ENCODE measurements at places on chromosomes 1 and 21.

GRCh38 chr1:202818819-202819218 lies 8.1 kb downstream of the PCAT6 start:
- no peak for DNase-seq

- no peak for DNase-seq
Measured at GRCh38 chr21:17901458-17902079, 82.4 kb upstream of the C21orf91 start.

- DNase-seq = no peak
Measured at GRCh38 chr1:26478159-26478558, 5.9 kb downstream of the HMGN2 start.

DNA sequence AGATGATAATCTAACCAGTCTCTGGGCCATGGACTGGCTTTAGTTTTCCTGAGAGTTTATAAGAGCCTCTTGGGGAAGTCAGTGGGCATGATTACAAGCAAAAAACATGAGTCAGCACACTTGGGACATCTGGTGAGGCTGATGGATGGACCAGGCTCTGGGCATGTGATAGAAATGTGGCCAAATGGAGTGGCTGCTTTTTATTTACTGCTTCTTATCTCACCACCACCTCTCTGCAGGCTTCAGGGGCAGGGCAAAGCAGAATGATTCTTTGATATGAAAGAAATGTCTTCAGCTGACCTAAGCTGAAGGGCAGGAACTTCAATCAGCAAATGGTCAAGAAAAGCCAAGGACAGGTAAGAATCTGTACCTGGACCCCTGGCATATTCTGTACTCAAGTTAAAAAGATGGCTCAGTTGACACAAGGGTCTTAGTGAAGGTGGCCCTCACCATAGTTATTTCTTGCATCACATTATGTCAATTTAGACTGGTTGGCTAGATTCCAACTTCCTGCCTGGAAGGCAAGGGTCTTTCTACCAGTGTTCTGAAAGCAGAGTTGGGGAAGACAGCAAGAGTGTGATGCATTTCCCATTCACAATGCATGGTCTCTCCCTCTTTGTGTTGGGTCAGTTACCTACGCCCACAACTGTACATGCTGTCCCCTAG lies 162.8 kb downstream of the FASLG start:
- no peak for DNase-seq

GRCh38 chr21:38295997-38296764 lies 39.4 kb downstream of the KCNJ15 start:
- no peak for DNase-seq

GRCh38 chr1:29798699-29799566 lies 562.6 kb downstream of the PTPRU start:
- DNase-seq = no peak

DNA sequence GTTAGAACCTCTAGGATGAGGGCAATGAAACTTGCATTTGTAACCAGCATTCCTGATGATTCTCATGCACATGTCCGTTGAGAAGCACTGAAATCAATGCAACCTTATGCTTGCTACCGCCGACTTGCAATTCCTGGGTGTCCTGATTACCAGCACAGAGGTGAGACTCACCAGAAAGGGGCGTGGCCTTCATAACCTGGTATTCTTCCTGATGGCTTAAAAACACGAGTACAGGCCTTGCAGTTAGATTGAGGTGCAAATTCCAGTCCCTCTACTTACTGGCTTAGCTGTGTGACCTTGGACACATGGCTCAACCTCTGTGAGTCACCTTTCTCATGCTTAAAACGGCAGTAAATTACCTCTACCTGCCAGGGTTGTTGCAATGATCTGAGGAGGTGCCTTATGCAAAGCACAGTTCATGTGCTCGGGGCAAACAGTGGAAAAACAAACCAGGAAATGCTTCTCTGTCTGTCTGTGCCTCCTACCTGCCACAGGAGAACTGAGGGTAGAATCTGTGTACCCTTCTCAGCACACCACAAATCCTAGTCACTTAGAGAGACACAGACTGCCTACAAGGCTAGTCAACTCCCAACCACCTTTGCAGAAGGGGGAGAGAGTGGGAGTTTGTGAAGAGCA lies 39.1 kb upstream of the ECE1 start:
- DNase-seq = no peak

DNA sequence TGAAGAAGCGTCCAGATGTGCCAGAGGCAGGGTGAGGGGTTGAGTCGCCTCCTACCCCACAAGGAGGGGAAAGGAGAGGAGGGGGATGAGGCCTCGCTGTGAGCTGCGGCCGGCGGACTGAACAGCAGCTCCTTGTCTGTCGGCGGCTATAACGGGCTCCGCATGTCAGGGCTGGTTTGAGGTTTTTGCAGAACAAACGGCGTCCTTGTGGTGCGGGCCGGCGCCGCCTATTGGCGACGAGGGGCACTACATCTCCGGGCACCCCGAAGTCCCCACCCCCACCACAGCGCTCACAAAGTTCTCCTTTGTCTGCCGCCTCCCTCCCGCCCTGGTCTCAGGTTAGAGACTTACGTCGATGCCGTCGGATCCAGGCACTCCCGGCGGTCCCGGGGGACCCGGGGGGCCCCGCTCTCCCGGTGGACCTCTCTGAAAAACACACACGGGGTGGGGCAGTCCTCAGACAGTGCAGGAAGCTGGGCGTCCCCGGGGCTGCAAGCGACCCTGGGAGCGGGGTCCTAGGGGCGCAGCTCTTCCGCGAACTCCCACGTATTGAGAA lies 1.8 kb downstream of the COL9A2 start:
- no peak for DNase-seq

DNA sequence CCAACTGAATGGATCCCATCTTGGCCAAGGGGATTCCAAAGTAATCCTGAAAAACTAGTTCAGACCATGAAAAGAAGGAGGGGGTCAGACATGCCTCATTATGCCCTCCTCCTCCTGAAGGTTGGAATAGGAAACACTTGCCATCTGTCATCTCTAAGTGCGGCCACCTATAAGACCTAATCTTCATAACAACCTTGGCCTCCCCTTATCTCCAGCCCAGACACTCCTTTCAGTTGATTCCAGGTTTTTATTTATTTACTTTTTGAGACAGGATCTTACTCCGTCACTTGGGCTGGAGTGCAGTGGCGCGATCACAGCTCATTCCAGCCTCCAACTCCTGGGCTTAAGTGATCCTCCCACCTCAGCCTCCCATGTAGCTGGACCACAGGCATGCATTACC lies 19.7 kb downstream of the SNAP47 start:
- DNase-seq = no peak

DNA sequence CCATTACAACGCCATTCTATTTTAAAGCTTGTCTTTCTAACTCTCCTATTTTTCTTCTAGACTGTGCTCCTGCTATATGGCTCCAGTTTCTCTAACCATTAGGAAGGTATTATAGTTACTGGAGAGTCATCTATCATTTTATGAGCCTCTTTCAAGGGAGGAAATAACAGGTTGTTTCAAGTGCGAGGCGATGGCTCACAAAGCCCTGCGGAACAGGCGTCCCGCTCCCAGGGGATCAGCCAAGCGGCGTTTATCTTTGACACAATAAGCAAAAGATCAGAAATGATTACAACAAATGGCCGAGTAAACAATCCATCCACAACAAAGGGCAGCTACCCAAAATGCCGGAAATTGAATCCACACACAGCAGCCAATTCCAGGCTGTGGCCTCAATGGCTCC lies 249.5 kb upstream of the POU3F1 start:
- DNase-seq = no peak
